Cortex of kidney (tissue), 1 donor: ENCODE measurements at places on chromosomes 7 and 10.

DNA sequence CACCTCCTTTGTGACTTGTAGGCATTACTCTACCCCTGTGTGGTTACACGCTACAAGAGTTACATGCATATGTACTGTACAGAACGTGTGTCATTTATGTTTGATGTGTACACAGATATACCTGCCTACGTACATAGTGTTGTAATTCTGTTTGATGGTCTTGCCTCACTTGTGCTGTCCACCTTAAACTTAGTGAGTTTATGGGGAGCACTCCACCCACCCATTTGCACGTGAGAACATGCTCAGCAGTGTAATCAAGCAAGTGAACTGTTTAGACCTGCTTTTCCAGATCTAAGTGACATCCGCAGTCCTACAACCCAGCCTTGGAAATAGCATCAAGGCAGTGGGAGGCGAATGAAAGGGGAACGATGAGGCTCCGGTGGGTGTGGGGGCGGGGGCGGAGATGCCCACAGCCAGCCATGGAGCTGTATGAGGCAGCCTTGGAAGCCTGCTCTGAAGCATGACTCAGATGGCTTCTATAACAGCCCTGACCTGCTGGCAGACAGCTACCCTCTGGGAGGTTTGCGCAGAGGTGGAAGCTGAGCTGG lies 52.1 kb downstream of the SUFU start:
- DNase-seq: no peak

DNA sequence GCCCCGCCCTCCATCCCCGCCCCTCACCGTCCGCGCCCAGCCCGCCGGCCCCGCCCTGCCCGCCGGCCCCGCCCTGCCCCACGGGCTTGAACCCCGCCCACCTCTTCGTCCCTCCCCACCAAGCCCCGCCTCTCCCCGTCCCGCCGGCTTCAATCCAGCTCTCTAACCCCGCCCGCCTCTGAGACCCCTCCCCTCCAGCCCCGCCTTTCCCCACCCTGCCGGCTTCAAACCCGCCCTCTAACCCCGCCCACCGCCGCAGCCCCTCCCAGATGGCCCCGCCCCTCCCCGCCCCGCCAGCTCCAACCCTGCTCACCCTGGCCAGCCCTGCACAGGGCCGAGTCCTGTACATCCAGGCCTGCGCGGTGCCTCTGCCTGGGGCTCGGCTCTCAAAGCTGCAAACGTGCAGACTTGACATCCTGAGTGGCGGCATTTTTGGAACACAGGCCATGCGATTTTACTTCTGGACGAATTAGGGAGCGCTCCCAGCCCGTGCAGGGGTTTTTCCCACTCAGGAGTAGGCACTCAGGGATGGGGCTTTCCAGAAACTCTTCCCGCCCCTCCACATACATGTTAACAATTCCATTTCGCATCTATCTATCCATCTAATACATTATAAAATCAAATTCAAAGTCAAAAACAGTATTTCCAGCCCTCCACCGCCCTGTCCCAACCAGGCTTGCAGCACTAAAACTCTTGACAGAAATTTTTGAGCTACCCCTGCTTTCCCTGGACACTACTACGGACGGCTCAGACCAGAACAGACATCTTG lies 477 bp upstream of the NMT2 start:
- DNase-seq: peak; percentile 12

DNA sequence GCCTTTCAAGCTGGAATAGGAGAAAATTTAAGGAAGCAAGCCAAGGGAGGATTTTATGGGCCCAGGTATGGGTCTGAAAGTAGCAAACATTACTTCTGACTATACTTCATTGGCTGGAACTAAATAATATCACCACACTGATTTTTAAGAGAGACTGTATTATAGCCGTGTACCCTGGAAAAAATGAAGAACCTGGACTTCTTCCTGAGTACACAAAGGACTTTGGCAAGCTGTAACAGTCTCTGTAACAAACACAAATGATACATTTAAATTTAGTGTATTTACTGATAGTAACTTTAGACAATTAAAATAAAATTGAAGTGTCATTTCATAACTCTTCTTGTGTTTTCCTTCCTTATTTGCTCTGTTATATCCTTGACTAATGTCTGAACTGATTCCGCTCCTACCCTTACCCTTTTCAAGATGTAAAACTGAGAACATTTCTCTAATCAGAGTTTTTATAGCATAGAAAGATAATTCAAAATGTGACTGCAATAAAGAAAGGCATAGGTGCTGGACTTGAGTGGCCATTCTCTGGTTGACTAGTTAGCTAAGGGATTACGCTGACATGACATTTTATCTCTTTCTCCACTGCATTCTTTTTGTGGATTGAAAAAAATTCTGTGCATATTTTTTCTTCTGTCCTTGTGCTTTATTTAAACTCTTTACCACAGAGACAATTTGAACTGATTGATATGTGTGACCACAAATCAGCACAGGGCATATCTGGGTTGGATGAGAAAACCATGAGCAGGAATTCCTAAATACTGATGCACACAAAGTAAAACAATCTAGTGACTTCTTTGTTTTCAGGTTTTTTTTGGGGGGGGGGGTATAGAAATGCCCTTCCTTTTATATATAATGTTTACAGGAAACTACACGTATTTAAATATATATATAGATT lies 349.7 kb downstream of the MDFIC start:
- no peak for DNase-seq

GRCh38 chr7:64892666-64893309 lies 10.3 kb upstream of the ZNF273 start:
- no peak for DNase-seq

DNA sequence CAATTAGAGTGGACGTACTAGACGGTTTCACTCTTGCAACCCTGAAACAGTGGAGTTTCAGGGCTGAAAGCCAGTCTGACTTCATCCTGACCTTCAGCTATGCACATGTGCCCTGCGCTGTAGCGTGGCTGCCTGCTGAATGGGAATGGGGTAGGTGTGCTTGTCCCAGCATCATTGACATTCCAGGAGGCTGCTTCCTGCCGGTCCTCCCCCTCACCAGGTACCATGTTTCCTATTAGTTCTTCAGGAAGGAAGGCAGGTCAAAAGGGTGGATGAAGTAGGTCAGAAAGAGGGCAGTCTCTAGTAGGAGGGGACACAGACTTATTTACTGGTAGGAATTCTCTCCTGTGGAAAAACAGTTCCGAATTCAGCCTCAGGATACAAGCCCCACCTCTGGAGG lies 551.8 kb upstream of the GALNT17 start:
- no peak for DNase-seq

- no peak for DNase-seq
Measured at GRCh38 chr7:5448378-5449037, 24.9 kb upstream of the TNRC18 start.

DNA sequence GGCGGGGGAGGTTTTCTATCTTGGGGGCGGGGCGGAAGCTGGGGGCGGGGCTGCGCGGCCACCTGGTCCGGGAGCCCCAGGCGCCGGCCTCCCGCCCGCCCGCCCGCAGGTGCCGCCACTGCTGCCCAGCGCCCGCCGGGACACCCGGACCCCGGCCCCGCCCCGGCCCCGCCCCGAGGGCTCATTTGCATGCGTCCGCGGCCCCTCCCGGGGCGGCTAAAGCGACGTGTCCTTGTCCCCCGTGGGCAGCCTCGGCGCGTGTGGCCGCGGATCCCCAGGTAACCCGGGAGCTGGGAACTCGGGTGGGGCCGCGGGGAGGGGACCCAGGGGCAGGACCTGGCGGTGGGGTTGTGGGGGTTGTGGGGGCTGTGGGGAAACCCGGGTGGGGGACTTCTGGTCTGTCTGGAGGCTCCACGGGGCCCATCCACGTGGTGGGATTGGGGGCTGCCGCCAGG lies at the start of gene BHLHA15:
Gene BHLHA15, plus strand, starts transcription at position 219 of the 455 bp plus-strand sequence. CDS start 871 bp downstream, outside the sequence.
- DNase-seq: no peak
